ENCODE measurements at places on chromosomes 3 and 15.

GRCh38 chr15:80138961-80139360 lies 13.8 kb upstream of the FAH start:
- no peak for DNase-seq

GRCh38 chr3:45957586-45957985 lies 14.3 kb downstream of the CXCR6 start:
- no peak for DNase-seq

DNA sequence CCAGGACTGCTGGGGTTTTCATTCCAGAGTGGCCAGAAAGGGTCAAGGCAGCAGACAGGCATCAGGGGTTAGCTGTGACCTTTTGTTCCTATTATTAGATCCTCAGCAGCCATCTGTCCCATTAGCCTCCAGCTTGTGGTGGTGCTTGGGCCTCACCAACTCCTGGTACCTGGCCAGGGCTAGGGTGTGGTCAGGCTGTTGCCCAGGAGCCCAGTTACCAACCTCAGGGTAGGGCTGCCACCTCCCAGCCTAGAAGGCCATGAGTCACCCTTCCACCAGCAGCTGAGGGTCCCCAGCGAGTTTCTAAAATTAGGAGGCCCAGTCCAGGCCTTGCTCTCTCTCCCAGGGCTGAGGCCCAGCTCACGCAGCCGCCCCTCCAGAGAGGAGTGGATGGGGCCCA lies 12.2 kb downstream of the TMEM43 start:
- no peak for DNase-seq

DNA sequence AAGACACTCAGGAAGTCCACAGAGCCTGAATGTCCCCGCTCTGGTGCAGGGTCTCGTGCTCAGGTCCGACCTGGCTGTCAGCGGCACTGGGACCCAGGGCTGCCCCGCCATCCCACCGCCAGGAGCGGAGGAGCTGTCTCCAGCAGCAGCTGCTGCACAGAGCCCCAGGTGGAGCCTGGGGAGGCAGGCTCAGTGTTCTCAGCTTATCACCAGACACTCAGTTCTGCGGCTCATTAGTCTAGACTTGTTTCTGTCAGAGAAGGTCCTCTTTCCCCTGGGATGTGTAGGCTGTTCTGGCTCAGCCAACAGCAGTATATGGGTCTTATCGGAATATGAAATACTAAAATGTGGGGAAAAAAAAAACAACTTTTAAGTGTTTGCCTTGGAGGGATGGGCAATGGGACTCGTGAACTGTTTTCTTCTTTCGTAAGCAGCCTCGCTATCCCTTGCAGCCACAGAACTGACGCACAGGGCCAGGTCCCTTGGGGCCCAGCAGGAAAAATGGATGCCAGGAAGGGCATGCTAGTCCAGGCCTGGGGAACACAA lies 75.9 kb downstream of the KLF13 start:
- no peak for DNase-seq

DNA sequence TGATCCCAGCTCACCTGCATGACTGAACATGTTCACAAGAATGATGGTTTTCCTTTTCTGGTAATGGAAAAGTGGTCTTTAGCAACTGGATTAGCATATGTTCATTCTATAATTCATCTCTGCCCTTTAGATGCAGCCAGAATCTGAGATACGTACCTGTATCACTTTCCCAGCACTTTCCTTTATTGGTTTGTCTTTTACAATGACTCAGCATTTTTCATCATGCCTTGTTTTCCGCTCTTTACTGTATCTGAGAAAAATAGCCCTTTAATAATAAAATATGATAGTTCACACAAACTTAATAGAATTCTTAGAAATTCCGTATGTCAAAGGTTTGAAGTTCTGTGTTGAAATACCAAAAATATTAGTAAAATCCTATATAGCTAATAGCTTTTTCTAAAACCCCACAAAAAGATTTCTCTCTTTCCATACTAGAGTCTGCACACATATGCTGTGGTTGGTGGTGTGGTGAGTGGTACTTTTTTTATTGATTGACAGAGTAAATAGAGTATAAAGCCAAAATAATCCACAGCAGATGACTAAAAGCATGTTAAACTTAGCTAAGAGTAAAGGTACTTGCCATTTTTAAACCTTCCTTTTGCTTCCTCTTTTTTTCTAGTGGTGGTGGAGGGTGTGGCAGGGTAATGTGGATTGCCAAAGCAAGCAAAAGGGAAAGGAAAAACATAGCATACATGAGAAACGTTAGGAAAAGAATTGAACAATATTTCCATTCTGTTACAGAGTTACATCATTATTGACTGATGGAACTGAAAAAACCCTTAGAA lies 328.9 kb upstream of the RBMS3 start:
- no peak for DNase-seq

GRCh38 chr15:58865425-58865880 lies 68.0 kb downstream of the SLTM start:
- DNase-seq: no peak

DNA sequence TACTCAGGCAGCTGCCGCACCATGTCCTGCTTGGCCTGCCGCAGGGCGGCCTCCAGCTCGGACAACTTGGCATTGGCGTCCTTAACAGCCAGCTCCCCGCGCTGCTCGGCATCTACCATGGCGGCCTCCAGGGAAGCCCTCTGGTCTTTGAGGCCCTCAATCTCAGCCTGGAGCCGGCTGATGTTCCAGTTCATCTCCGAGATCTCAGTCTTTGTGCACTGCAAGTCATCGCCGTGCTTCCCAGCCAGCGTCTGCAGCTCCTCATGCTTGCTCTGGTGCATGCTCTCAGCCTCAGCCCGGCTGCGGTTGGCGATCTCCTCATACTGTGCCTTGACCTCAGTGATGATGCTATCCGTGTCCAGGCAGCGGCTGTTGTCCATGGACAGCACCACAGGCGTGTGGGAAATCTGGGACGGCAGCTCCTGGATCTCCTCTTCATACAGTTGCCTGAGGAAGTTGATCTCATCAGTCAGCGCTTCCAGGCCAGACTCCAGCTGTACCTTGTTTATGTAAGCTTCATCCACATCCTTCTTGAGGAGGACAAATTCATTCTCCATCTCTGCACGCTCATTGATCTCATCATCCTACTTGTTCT lies 15.5 kb upstream of the PSTPIP1 start:
- DNase-seq: no peak

- DNase-seq: no peak
Observed at GRCh38 chr3:48966876-48967361, 23.1 kb upstream of the P4HTM start.

- no peak for DNase-seq
Observed at GRCh38 chr3:78517965-78518364, 1249.8 kb downstream of the ROBO1 start.

DNA sequence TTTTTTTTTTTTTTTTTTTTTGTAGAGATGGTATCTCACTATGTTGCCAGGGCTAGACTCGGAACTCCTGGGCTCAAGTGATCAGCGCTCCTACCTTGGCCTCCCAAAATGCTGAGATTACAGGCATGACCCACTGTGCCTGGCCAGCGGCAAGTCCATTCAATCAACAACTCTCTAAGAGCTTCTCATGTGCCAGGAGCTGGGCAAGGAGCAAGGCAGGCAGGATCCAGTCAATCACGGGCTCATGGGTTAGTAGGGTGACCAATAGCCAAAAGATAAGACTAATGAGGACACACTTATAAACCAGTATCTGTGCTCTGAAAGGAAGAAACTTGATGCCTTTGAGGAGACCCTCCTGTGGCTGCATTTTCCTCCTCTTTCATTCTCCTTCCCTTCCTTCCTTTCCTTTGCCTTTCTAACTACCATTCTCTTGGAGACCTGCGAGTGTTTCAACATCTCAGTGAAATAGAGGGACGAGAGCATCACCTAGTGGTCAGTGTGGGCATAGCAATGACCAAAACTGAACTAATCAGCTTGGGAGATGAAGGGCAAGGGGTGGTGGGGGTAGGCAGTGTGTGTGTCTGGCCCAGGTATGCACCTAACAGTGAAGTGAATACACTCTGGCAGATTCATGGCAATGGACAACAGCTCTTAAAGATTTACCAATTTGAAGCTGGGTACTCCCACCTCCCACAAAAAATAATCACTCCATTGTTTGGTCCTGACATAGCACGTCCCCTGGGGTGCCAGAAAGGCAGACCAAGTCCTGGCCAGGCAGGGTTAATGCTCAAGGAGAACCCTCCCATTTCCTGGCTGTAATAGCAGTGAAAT lies 6.3 kb downstream of the RPP25 start:
- peak; percentile 72 for DNase-seq

DNA sequence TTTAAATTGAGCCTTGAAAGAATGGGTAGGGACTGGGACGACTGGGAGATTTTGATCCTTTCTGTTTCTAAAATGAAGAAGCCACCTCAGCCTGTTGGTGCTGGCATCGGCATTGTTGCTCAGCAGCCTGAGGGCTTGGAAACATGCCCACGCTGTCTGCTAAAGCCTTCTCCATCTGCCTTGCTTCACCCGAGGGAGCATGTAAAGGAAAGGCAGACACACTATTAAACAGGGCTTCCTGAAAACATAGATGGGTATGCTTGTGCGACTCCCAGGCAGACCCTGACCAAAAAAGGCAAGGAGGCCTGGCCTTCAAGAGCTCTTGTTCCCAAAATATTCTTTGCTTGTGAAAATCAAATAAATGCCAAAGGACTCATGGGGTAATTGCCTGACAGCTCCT lies 84.2 kb upstream of the SLC4A7 start:
- DNase-seq: no peak

GRCh38 chr15:71275098-71275497 lies 159.8 kb downstream of the THSD4 start:
- no peak for DNase-seq

DNA sequence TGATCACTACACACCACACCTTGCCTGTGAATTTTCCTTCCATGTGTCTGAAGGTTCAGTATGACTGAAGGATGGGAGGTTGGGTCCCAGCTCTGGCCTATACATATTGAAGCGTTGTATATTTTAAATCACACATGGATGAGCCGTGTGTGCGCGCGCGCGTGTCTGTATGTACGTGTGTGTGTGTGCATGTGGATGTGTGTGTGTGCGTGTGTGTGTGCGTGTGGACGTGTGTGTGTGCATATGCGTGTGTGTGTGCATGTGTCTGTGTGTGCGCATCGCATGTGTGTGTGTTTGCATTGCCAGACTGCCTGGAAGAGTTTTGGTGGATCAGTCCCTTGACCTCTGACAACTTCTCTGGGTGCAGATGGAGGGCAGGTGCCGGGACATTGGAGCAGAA lies 45.7 kb downstream of the RPLP1 start:
- no peak for DNase-seq

GRCh38 chr3:55885721-55886120 lies 398.6 kb upstream of the WNT5A start:
- no peak for DNase-seq

DNA sequence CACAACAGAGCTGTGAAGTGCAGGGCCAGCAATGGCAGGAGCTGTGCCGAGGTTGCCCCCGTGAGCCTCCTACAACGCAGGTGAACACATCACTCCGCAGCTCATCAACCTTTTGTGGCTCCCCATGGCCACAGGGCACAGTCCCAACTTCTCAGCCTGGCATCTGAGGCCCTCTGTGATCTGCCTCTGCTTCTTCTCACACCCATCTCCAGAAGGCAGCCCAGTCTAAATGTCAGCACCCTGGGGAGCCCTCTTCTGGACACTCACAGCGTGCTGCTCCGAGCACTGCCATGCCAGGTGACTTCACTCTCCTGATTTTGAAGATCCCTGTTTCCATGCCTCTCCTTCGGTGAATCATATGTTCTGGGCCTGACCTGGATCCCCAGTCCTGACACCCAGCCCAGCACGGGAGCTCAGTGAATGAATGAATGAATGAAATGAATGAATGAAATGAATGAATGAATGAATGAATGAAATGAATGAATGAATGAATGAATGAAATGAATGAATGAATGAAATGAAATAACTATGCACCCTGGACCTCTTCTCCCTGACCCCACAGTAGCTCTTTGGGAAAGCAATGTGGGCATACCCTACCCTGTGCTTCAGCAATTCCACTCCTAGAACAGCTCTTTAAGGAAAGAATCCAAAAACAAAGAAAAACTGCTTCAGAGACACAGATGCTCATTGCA lies 17.9 kb upstream of the SKIC8 start:
- no peak for DNase-seq

DNA sequence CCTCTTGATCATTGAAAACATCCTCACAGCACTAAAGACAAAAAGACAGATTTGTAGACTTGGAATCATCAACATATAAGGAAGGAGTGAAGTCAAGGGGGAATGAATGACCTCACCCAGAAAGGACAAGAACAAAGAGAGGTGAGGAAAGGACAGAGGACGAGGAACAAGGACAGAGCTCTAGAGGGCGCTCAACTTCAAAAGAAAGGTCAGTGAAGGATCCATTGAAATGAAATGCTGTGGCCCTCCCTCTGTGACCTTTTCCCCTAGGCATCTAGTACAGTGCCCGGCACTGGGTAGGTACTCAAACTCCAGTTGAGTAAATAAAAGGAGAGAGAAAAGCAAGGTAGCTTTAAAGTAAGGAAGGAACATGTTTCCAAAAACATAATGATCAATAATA lies 2.6 kb downstream of the ATP8B4 start:
- no peak for DNase-seq

DNA sequence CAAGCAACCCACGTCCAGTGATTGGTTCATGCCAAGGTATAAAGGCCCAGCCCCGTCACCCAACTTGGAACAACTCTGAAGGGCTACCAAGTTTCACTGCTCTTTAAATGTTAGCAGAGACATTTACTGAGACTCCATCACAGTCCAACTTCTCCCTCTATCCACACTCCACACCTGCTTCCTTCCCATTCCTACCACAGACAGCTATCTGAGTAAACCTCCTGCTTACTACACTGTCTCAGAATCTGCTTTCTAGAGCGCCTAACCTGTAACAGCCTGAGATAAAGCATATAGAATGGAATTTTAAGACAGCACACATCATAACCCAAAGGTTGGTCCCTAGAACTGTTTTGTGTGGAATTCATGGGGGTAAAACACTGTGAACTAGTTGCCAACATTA lies 106.5 kb downstream of the THRB start:
- no peak for DNase-seq

DNA sequence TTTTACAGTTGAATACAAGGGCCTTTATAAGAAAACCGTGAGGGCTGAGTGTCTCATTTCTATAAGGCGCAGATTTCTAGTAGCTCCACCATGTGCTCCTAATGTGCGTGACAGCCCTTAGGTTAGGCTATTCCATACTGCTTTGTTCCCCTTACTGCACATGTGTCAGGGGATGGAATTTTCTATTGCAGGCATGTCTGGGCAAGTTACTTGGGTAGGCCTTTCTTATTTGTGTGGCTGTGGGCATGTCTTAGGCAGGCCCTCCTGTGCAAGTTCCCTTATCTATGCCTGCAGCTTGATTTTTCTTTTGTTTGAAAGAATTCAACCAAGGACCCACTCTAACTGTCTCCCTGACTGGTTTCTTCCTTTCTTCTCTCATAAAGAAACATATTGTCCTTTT lies 434.2 kb upstream of the CNTN3 start:
- DNase-seq: no peak

DNA sequence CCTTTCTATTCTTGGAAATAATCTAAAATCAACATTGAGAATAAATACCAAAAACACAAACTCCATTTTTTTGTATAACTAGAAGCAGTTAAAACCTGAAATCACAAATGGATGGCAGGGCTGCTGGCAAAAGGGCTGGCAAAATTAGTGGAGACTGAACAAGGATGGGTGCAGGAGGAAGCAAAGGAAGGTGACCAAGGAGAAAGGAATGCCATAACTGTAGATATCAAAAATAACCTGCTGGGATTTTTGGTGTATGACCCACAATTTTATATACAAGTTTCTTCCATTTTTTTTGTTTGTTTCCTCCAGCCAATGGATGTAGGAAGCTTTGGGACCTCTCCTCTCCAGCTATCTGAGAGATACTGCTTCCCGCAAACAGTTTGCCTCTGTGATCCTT lies 12.7 kb downstream of the CFAP44 start:
- no peak for DNase-seq

Data from D721Med (cell line).